Esophagus squamous epithelium (tissue), 5 donors: ENCODE measurements at places on chromosomes 5 and 9.

DNA sequence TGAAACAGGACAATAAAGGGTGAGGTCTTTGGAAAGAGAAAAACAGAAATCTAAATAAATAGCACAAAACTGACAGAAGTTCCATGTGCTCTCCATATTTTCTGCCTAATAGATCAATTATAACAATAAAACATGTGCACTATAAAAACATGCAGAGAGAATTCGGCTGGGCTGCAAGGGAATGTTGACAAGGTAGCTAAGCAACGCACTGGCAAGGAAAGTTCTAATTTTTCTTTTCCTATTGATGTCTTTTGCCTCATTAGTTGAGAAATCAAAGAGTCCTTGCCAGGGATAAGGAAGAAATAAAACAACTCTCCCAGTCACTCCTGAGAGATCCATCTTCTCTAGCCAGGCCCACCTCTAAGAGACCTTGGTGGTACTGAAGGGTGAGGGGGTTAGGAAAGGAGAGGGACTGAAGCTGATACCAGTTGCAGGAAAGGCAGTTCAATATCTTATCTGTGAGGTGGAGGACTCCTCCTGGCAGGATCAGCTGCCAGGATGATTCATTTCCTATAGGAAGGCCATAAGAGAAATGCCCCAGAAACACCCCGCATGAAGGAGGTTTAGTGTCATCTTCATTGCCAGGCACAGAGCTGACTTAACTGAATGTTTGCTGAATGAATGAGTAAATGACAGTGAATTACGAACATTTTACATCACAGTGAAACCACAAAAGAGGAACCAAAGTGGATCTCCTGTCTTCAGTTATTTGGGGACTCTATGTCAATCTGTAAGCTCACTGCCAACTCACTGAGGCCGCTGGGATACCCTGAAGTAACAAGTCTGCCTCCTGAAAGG, 63.7 kb upstream of the IFNK start:
- no peak for DNase-seq

- no peak for DNase-seq
Measured at GRCh38 chr5:174690271-174690670, 34.1 kb upstream of the MSX2 start.

DNA sequence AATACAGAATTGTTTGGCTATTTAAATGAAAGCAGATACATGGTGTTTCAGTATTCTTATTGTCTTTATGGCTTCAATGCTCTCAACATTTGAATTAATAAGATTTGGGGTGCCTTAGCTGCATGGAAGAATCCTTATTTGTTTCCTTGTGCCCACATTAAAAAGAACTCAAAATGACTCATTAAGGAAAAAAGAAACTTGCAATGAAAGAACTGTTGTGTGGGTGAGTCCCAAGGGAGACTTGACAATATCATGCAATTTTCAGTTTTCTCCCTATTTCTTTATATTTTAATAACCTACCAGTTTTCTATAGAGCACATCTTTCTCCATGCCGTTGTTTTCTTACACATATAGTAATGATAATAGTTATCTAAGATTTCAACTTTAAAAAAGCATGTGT, 404.0 kb downstream of the PDE4D start:
- DNase-seq: no peak

DNA sequence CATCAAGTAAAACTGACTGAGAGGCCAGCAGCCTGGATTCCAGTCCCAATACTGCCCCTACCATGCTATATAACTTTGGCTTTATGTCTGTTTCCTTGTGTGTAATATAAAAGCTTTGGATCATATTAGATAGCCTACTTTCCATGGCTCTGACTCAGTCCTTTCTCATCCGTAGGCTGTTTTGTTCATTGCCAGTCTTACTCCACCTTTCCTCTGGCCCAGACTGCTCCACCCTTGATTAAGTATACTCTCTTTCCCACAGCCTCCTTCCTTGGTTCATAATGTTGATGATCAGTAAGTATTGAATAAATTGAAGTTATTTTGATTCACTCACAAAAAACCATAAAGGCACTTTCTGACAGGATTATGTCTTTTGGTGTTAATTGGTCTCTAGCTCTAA, 1.5 kb upstream of the MRPS30 start:
- no peak for DNase-seq

- DNase-seq: no peak
Measured at GRCh38 chr9:88224938-88225337, 86.7 kb upstream of the SPATA31C2 start.

GRCh38 chr5:78500028-78500427, 139.6 kb downstream of the SCAMP1 start:
- no peak for DNase-seq

DNA sequence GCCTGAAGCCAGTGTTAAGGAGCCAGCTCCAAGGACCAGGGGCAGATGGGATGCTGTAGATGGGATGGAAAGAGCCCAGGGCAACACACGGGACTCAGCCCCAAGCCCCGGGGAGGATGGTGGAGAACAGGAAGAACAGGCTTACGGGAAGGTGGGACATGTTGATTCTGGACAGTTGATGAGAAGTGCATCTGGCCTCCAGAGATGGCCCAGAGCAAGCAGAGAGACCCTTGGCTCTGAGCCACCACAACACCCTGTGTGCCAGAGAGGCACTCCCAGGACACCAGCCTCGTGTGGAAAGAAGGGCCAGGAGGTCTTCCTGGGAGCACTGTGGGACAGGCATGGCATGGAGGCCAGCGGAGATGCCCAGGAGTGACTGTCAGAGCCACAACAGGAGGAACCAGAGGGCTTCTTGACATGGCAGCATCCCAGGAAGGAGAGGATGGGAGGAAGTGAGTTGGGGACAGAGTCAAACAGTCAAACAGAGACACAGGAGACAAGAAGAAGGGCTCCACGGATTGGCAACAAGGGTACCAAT, 156.3 kb upstream of the MVB12B start:
- no peak for DNase-seq

- no peak for DNase-seq
Measured at GRCh38 chr5:186091-187041, 4.9 kb upstream of the LRRC14B start.

DNA sequence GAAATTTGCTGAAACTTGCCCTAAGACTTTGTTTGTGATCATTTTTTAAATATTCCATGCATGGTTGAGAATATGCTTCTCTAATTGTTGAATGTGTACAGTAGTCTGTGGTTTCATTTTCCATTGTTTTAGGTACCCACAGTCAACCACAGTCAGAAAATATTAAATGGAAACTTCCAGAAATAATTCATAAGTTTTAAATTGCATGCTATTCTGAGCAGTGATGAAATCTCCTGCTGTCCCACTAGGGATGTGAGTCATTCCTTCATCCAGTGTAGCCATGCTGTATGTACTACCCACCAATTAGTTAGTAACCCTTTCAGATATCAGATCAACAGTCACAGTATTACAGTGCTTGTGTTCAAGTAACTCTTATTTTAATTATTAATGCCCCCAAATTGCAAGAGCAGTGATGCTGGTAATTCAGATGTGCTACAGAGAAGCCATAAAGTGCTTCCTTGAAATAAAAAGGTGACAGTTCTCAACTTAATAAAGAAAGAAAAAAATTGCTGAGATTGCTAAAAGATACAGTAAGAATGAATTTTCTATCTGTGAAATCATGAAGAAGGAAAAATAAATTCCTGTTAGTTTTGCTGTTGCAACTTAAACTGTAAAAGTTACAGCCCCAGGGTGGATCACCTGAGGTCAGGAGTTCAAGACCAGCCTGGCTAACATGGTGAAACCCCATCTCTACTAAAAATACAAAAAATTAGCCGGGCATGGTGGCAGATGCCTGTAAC, 79.9 kb upstream of the FBXL17 start:
- no peak for DNase-seq

DNA sequence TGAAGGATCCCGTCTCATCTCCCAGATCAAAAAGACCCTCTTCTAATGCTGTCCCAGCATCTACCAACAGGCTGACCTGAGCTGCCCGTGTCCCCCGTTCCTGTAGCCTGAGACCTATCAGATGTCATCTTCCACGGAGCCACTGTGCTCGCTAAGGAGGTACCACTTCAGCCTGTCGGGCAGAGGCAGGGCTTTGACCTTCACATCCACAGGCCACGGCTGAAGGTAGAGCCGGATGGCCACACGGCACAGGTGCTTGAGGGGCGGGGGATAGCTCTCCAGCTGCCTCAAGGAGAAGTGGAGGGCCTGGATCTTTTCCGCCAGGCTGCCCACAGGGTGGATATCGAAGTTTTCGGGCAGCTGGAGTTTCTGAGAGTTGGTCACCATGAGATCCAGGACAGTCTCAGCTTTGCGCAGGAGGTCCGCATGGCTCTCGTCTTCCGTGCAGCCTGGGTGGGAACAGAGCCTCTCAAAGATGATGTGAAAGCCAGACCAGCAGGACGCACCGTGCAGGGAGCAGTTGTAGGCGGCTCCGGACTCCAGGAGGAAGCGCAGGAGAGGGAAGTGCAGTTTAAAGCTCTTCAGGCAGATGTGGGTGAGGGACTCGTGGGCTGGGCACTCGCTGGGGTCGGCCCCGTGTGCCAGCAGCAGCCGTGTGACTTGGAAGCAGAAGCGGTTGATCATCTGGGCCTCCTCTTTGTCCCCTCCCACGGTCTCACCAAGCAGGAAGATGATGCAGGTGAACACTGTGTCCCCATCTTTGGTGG, 4.1 kb downstream of the ASB6 start:
- DNase-seq: no peak

DNA sequence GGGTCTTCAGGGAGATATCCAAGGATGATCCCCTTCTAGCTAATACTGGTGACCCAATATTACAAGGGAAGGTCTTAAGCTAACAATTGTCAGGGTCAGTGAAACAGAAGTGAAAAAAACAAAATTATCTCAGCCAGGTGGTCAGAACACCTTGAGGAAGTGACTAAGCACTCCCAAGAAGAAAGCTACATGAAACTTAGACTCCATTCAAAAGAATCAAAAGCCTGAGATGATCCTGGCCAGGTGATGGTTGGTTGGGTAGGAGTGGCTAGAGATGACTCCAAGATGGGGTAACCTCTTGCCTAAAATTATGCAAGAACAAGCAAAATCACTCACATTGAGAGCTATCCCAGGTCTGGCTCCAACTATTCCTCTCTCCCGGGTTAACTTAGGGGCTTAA, 5.4 kb downstream of the VCP start:
- no peak for DNase-seq

DNA sequence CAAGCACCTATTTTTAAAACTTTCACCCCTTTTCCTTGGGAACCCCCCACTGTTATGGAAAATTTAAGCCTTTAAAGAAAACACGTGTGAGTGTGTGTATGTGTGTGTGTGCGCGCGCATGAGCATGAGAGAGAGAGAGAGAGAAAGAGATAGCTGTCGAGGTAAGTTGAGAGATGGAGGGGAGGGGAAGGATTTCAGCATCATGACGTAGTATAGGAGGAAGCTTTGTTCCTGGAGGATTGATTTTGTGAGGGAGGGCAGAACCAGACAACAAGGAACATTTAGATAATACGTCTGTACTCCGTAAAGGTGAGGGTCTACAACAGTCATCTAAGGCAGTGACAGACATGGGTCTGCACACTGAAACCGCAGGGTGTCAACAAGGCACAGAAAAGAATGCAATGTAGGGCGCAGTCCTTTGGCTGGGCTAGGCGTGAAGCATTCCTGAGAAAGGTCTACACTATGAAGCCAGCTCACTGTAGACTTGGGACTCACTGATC, 227.7 kb downstream of the SMARCA2 start:
- no peak for DNase-seq

- DNase-seq: no peak
Measured at GRCh38 chr5:4027088-4027734, 431.6 kb downstream of the IRX1 start.

GRCh38 chr9:77498891-77499290, 149.2 kb downstream of the GNA14 start:
- DNase-seq: no peak

DNA sequence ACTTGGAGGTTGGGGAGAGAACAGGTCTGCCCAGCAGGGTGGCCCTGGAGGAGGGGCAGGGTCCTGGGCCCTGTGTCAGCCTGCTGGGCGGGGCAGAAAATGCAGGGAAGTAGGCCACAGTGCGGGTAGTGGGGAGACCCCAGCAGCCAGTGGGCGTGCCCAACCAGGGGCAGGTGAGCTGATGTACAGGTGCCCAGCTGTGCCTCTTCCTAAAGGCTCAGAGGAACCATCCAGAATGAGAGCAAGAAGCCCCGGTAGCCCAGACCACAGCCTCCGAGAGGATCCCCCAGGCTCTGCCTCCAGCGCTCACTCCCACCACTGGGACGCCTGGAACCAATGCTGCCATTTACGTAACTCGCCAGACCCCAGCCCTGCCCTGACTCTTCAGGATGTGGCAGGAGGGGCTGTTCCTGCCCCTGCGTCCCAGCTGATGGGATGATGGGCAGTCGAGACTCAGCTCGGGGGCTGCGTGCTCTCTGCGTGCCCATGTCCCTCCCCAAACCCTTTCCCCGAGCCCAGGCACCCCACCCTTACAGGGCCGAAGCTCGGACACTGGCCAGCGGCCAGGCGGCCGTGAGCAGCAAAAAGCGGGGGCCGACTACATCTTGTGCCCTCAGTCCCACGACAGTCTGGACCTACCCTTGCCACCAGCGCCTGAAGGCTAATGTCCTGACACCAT, 17.9 kb upstream of the QRFP start:
- DNase-seq: no peak

DNA sequence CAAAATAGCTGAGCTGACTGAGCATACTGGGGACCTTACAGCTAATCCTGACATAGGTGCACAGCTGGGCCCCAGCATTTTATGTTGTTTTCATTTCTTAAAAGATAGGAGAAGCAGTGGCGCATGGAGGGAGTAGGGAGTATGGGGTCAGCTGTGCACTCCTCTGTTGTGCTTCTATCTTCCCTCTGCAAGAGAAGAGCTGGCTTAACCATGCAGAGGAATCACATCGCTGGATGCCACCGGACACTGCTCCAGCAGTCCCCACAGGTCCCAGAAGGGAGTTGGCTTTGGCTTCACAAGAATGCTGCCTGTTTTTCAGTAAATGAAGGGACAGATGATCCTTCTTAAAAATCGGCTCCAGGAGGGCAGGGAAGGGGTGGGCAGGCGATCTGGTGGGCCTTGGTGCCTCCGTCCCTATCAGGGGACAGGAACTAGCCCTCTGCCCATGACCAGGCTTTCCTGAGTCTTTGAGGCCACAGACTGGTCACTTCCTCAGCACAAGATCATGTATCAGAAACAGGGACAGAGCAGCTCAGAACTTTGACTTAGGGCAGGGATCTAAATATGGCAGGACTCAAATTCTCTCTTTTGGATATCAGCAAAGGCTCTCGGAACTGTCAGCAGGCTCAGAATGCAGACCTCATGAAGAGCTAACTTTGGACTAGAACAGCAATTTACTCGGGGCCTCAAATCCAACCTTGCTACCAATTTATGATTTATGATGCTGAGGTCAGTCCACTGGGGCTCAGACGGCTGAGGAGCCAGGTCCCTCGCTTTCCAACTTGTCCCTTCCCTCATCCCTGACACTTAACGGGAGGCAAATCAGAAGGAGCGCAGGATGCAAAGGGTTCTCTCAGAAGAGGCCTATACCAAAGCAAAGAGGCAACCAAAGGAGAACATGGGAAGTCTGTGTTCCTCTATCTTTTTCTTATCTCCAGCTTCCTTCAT, 47.2 kb downstream of the MARCHF3 start:
- no peak for DNase-seq

DNA sequence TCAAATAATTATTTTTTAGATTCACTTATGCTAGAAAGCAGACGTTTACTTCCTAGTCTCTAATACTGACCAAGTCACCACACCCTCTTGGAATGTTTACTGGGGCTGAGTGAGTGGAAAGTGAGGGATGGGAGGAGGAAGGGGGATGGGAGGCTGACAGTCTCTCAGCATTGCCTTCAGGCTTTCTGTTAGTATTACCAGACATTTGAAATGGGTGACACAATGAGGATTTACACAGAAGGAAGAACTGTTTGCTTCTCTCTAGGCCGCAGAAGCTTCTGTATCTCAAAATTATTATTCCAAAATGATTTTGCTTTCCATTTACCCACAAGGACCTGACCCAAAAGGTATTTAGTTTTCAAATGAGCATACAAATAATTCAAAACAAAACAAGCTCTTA, 232.8 kb upstream of the ZNF608 start:
- DNase-seq: no peak
